ENCODE measurements at places on chromosomes 13 and 19.

DNA sequence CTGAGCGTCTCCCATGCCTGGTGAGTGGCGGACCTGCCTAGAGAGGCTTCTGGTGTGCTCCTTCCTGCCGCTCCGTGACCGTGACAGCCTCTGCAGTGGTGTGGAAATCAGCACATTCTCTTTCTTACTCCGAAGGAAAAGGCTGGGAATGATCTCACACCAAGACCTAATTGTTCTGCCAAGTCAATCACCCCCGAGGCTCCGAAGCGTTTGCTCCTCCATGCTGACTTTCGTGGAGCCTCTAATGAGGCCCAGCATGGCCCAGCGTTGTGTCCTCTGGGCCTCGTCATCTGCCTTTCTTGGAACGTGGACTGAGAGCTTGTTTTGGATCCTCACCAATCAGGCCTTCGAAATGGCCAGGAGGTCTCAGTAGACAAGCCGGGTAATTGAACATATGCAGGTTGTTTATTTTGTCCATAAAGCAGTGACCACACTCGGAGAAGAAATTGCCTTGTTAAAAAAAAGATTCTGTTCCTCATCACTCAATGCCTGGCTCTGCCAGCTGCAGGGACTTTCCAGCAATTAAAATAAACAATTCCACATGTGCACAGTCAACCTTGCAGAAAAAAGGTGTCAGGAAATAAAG, 107.1 kb downstream of the UBL3 start:
- no peak for DNase-seq

DNA sequence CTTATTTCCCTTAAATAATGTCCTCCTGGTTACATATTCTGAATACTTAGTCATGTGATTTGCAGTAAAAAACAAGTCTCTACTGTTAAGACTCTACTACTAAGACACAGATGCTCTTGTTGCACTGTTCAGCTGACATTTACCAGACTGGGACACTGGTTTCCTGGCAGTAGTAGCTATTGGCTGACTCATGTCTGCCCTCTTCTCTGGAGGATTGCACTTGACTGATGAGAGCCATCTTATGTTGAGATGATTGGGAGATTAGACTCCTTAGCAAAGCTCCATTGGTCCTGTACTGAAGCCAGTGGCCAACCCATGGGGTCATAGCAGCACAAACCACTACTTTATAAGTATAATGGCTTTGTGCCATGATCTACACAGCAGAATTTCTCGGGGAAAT, 1672.6 kb upstream of the PCDH20 start:
- DNase-seq = no peak

- DNase-seq = no peak
Measured at GRCh38 chr13:74246487-74246886, 112.3 kb upstream of the KLF12 start.

- no peak for DNase-seq
Measured at GRCh38 chr13:112705286-112705685, 15.4 kb downstream of the ATP11A start.

GRCh38 chr19:32672841-32673240, 2.1 kb downstream of the ANKRD27 start:
- no peak for DNase-seq

- no peak for DNase-seq
Measured at GRCh38 chr19:4534836-4535658, at the start of gene PLIN5. Gene PLIN5, minus strand, starts transcription at chr19:4535224. Its CDS starts 1,150 bp downstream, at chr19:4534074.

DNA sequence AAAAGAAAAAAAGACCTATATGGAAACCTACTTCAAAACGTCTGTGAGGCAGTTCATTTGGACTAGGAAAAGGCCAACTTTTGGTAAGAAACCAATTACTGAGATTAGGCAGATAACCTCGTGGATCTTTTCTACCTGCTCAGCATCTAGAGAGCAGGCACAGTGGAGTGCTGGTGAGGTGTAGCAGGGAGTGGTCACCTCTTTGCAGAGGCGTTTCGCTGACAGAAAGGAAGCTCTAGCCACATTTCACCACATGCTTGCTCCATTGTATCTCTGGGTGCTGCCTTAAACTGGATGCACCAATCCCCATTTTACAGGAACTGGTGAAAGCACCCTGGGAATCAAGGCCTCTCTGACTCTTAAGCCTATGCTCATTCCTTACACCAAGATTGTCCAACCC, 360.5 kb downstream of the LIG4 start:
- DNase-seq = no peak

GRCh38 chr19:412356-413355, 3.7 kb upstream of the C2CD4C start:
- DNase-seq = no peak

DNA sequence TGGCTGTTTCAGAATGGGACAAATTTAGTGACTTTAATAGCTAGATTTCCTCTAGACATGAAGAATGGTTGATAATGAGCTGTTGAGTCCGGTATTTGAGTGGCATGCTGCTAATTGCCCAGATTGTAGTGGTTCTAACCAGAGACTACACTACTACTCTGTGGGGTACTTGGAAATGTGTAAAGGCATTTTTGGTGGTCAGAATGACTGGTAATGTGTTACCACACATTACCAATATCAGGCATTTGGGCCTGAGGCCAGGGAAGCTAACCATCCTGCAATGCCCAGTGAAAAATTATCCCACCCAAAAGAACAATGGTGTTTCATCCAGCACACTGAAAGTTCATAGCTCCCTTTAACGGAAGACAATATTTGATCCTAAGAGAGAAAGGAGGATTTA, 17.5 kb upstream of the N4BP2L1 start:
- no peak for DNase-seq

DNA sequence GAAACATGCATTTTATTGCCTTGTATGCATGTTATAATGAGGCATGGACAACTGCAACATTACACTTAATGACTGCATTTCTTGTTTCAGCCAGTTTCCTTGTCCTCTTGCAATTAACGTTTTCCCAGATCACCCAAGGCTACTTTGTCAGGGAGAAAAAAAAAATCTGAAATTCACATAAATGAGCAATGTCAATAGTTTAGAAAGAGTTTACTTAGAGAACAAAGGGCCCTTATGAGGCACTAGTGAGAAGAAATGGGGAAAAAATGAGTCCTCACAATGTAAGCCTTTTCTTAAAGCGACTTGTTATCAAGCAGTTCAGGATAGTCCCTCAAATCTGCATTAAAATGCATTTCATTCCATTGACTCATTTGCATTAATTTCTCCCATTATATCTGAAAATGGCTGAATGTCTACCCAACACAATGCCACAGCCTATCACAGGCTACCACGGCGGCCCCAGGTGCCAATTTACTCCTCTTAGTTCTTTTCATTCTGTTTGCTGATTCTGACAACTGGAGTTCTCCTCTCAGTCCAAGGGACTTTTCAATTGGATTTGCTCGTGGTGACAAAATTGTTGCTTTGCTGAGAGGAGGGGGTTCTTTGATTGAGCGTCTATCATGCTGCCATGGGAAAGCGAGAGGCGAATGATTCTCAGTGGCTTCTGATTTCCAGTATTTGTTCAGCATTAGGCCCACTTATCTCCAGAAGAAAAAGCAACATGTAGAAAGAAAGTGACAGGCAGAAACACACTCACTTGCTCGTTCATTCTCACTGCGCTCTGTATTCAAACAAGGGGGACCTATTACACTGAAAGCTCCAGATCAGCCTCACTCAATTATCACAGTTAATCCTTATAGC, 107.1 kb downstream of the DACH1 start:
- DNase-seq = no peak

- DNase-seq = no peak
Measured at GRCh38 chr13:60583196-60583888, 186.3 kb downstream of the TDRD3 start.

- DNase-seq = no peak
Measured at GRCh38 chr13:87331178-87331577, 340.0 kb upstream of the SLITRK5 start.
